CD4-positive, alpha-beta T cell treated with Interleukin-21 for 1 hour (primary cell): ENCODE measurements at places on chromosomes 3 and 15.

GRCh38 chr3:178304758-178305467 lies 231.3 kb upstream of the KCNMB2 start:
- no peak for DNase-seq

DNA sequence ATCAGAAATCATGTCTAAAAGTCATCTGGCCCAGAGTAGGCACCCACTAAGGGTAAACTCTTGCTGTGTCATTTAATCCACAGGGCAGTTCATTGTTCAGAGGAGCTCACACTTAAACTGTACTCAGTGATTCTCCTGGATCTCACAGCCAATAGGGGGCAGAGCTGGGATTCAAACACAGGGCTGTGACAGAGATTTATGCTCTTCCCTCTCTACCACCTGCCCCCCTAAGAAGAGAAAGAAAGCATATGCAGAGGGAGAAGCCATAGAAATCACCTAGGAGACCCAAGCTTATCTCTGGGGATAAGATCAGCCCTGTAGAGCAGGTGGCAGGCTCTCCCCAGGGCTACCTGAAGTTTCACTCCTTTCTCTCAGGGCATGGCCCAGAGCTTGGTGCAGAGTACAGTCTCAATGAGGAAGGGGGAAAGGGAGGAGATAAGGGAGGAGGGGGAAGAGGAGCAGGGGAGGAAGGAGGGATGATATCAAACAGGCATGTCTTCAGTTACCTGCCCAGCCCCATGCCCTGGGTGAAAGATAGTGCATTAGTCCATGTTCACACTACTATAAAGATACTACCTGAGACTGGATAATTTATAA lies 51.8 kb upstream of the ADPGK start:
- DNase-seq: peak; percentile 6

- DNase-seq: peak; percentile 66
Measured at GRCh38 chr3:150495563-150496168, 50.6 kb downstream of the SERP1 start.

DNA sequence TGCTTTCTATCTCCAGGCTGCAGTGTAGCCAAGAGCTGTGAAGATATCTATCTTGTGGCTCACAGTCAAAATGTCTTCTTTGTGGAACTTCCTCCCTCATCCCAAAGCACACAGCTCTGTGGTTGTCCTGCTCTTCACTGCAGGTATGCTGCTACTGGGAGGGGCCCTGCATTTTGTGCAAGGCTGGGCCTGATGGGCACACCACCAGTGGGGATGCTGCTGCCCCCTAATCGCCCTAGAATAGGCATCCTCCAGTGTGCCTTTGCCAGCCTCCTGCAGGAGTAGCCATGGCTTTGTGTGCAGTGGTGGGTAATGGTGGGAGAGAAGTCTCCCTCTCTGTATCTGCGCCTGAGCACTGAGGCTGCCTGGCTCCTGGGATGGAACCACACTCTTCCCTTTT lies 297.3 kb downstream of the DOCK3 start:
- DNase-seq: no peak

GRCh38 chr3:146491303-146491702 lies 21.9 kb upstream of the PLSCR2 start:
- DNase-seq: no peak

- peak; percentile 83 for DNase-seq
Measured at GRCh38 chr3:109806929-109807328, 469.6 kb upstream of the DPPA4 start.

DNA sequence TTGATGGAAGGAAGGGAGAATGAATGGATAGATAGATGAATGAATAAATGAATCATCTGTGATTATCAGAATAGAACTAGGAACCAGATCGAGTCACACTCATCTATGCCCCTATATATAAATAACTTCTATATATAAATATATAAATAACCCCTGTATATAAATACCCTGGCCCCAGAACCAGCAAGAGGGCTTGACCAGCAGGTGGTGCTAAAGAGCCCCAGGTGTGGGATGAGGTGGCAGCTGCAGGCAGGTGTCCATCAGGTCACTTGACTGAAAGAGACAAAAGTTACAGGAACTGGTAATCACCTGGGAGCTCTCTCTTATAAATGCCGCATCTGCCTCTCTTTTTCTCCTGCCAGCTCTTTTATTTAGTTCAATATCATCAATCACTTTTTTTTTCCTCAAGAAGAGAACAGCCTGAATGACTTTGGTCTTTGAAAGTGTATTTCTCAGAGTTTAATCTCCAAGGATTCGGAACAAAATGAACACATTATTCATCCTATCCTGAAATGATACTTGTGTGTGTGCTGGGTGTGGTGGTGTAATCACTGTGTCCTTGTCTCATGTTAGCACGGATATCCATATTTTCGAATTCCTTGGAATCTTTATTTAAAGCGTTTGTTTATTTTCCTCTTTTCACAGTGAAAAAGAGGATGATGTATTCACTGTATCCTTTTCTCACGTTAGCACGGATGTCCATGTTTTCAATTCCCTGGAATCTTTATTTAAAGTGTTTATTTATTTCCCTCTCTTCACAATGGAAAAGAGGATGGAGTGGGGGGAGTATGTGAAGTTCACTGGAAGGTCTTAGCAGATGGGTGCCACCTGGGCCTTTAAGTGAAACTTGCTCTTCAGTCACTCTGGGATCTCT lies 35.4 kb upstream of the ATG7 start:
- DNase-seq: peak; percentile 75

DNA sequence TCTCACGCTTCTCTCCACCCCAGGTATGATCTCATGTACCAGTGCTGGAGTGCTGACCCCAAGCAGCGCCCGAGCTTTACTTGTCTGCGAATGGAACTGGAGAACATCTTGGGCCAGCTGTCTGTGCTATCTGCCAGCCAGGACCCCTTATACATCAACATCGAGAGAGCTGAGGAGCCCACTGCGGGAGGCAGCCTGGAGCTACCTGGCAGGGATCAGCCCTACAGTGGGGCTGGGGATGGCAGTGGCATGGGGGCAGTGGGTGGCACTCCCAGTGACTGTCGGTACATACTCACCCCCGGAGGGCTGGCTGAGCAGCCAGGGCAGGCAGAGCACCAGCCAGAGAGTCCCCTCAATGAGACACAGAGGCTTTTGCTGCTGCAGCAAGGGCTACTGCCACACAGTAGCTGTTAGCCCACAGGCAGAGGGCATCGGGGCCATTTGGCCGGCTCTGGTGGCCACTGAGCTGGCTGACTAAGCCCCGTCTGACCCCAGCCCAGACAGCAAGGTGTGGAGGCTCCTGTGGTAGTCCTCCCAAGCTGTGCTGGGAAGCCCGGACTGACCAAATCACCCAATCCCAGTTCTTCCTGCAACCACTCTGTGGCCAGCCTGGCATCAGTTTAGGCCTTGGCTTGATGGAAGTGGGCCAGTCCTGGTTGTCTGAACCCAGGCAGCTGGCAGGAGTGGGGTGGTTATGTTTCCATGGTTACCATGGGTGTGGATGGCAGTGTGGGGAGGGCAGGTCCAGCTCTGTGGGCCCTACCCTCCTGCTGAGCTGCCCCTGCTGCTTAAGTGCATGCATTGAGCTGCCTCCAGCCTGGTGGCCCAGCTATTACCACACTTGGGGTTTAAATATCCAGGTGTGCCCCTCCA lies 19.1 kb downstream of the TYRO3 start:
- no peak for DNase-seq

DNA sequence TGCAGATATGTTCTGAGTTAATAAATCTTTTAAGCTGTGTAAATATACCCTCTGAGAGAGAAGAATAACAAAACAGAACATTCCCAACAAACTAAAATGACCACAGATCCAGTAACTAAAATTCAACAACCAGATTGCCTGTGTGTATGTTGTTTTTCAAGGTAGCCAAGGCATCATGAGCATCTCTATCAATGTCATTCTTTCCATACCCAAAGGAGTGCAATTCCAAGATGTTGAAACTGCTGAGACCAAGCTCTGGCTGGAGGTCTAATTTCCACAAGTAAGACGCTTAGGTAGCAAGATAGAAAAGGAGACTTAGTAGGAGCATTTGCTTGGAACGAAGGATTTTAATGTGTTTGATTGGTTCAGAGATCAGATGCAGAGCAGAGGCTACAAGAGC lies 276.3 kb downstream of the RBMS3 start:
- DNase-seq: no peak

GRCh38 chr15:55535436-55535835 lies 27.4 kb upstream of the DNAAF4 start:
- DNase-seq: peak; percentile 38

GRCh38 chr3:31166249-31166885 lies 271.9 kb upstream of the GADL1 start:
- DNase-seq: no peak

DNA sequence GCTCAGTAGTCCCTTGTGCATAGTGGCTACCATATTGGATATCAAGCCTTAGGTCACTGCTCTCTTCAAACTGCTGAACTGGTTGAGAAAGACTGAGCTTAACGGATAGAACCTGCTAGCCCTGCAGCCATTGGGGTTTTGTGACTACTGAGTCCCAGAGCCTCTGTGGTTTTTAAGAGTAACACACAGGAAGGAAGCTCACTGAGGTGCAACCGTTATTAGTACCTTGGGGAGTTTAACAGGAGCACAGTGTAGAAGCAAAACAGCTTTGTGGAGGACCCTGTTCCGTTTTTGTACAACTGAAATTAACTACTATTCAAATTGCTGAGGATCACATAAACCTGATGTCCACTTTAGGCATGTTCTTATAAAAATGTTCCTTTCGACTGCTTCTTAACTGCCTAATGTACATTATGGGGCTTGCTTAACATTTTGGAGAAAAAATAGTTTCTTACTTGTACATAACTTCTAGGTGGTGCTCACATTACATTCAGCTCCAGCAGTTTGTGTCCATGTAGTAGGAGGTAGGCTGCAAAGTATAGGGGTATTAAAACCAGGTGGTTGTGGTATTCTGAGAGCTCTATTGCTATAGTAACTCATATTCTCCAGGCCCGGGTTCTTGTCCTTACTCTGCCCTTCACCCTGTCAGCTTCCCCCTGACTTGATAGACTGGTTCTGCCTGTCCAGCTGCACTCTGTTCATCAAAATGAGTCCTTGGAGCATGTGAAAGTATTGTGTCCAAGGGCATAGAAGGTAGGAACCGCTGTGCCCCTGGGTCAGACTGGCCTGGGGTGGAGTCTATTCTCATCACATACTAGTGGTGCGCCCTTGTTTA lies 17.3 kb downstream of the PXK start:
- DNase-seq: peak; percentile 14

GRCh38 chr15:42273900-42274701 lies 868 bp upstream of the TMEM87A start:
- DNase-seq: peak; percentile 63

DNA sequence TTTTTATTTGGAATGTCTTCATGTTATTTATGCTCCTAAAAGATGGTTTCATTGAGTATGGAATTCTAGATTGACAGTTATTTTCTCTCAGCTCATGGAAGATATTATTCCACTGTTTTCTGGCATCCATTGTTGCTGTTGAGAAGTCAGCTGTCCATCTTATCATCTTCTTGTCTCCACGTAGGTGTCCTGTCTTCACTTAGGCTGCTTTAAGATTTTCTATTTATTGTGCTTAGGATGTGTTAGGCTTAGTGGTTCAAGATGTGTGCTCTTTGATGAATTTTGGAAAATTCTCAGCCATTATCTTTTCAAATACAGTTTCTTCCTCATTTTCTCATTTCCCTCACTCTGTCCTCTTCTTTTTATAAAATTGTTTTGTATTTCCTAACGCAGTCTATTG lies 52.0 kb downstream of the SNRK start:
- no peak for DNase-seq

GRCh38 chr15:55110446-55110845 lies 86.3 kb downstream of the RSL24D1 start:
- DNase-seq: no peak

GRCh38 chr3:129701161-129701560 lies 94.7 kb upstream of the PLXND1 start:
- DNase-seq: no peak

DNA sequence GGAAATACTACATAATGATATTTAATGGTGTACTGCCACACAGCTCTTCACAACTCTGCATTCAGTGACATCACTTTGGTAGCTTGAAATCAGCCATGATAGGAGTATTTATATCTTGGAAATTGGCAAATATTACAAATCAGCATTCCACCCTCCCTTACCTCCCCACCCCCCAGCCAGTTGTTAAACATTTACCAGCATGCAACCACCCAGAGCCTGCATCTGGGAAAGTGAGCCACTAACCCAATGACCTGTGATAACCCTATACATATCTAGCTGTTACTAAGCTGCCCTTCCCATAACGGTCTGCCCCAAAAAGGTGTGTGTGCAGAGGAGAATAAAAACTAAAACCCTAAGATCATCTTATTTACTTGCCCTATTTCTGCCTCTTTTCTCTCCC lies 44.6 kb upstream of the SATB1 start:
- no peak for DNase-seq

GRCh38 chr3:86985181-86985826 lies 5.6 kb downstream of the VGLL3 start:
- no peak for DNase-seq

GRCh38 chr15:99090011-99090699 lies 14.7 kb upstream of the SYNM start:
- no peak for DNase-seq

DNA sequence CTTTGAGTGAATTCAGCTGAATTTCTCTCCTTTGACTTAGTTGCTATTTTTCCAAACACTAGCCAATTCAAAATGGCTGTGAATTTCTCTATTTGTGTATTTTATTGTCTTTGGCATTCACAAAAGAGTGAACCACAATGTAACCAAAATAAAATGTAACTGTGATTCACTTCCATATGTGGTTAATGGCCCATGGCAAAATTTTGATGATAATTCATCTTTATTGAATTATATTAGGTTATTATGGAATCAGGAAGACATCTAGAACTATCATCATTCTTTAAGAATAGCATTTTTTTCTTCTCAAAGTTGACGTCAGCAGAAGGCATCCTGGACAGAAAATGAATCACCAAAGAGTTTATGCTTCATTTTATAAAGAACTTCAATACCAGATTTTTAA lies 705.3 kb upstream of the NAALADL2 start:
- DNase-seq: no peak

- DNase-seq: no peak
Measured at GRCh38 chr3:57015350-57015729, 45.1 kb upstream of the SPATA12 start.
